NCI-H510A treated with DMSO at 0.1 percent for 48 hours (cell line): ENCODE measurements at places on chromosomes 16 and 17.

- DNase-seq, result no peak
Observed at GRCh38 chr16:21190599-21190998, 20.8 kb downstream of the ZP2 start.

DNA sequence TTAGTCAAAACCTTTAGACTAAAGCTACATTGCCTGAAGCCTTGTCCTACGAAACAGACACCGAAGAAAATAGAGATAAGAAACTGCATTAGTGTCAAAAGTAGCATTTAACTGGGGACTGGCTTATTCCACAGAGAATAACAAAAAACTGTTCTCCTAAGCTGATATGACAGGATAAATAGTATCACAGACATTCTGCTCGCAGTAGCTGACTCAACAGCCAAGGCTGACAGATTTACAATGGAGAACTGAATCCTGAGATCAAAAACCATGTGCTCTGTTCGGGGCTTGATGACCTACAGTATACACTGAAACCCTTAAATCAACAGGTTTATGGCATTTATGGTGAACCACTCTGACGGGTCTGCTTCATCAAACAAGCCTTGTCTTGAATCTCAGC is 25.5 kb downstream of the ADAMTS18 start:
- no peak for DNase-seq

GRCh38 chr17:43515656-43516055 is 30.5 kb downstream of the ETV4 start:
- no peak for DNase-seq

DNA sequence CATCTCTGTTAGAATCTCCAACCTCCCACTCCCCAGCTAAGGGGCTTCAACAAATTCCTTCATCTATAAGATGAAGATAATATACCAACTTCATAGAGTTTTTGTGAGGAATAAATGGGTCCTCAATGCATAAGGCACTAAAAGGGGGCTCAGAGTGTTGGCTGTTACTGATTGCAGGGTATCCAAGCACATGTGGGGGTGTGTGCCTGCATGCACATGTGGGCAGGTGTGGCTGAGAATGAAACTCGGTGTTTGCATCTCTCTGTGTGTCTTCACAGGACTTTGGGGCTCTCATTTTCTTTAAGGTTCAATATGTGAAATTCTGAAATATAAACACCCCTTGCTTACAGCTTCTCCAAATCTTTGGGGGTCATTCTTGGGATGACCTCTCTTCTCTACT is 4.1 kb upstream of the PPP1R9B start:
- DNase-seq, result no peak

GRCh38 chr17:32518646-32519227 is 31.9 kb downstream of the CDK5R1 start:
- no peak for DNase-seq

DNA sequence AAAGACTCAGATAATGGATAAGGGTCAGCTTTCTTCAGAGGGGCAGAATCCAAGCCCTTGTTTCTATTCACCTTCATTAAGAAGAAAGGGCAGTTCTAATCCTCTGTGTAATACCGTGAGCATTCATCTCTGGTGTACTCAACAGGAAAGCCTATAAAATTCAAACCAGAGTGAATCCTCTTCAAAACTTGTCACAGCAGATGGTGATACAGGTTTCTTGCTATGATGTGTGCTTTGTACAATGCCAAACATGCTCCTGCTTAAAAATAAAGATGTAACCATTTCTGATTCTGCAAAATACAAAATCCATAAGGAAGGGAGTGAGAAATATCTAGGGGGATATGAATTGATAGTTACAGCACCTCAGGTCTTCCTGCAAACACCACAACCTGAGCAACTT is 49.7 kb downstream of the CYTH1 start:
- DNase-seq, result no peak

DNA sequence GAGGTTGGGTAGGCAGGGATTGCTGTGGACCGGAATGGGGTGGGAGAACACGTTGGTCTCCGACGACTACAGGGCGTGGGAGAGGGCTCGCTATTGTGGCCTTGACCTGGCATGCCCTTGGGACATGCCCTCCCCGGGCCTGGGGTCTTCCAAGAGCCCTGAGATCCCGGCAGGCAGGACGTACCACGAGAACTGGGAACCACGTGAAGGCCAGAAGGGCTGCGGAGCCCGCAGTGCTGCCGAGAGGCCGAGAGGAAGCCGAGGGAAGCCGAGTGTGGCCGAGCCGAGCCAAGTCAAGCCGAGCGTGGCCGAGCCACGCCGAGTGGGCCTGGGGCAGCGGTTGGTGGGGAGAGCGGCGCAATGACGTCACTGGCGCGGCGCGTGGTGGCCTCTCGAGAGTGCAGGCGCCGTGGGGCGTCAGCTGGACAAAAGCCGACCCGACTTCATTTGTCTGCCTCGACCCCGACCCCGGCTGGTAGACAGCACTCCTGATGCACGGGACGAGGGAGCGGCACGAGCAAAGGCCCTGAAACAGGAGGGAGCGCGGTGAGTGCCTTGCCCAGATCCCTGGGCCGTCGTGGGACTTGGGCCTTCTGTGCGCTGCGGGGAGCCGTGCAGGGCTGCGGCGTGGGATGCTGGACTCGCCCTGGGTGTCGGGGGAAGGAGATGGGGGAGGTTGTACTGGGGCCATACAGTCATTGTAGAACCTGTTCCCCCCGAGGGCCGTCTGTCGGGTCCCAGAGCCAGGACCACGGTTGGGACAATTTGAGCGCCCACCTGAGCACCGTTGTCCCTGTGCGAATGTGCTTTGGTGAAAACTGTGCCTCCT is 6.6 kb downstream of the SOCS1 start:
- no peak for DNase-seq

GRCh38 chr16:74792225-74792624 is 17.6 kb upstream of the FA2H start:
- no peak for DNase-seq

DNA sequence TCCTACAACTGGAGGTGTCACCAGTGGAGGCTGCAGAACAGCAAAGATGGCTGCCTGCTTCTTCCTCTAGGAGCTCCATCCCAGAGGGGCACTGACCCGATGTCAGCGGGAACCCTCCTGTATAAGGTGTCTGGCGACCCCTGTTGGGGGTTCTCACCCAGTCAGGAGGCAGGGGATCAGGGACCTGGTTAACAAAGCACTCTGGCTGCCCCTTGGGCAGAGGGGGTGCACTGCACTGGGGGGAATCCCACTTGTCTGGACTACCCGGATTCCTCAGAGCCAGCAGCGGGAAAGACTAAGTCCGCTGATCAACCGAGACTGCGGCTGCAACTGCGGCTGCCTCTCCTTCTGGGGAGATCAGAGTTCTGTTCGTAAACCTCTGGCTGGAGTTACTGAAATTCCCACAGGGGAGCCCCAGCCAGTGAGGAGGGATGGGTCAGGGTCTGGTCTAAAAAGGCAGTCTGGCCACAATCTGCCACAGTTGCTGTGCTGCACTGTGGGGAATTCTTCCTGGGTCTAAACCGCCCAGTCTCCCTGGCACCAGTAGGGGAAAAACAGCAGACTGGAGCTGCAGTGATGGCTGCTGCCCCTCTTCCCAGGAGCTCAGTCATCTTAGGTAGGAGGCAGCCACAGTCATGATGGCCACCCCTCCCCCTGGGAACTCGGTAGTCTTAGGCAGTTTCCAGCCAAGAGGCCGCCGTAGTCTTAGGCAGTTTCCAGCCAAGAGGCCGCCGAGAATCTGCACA is 213.4 kb downstream of the CYB561 start:
- no peak for DNase-seq

GRCh38 chr17:32141258-32141657 is 1.0 kb upstream of the RHOT1 start:
- peak; percentile 40 for DNase-seq

- DNase-seq, result no peak
Observed at GRCh38 chr17:1391577-1391976, 8.4 kb downstream of the YWHAE start.

GRCh38 chr17:57309479-57309878 is 53.2 kb downstream of the MSI2 start:
- DNase-seq, result no peak
